ENCODE measurements at places on chromosomes 2 and 18. TPM values are rescaled to one million over a fixed set of nuclear protein-coding genes. Genes with fewer than 3 reads are reported as not detected.

DNA sequence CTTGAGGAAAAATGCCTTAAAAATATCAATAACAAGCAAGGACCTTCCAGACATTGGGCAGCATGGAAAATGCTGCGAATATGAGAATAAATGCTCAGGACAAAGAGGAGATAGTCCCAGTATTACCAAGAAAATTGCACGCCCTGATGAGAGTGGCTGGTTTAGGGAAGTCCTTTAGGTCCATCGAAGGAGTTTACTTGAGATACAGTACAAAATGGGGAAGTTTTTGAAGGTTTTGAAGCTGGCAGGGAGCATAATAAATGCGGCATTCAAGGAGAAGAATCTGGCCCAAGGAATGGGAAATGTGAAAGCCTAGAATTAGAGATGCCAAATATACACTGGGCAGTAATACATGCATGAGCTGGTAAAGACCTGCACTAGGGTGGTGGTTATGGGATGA, 90.2 kb upstream of the SPATS2L start:
- DNase-seq, result no peak

DNA sequence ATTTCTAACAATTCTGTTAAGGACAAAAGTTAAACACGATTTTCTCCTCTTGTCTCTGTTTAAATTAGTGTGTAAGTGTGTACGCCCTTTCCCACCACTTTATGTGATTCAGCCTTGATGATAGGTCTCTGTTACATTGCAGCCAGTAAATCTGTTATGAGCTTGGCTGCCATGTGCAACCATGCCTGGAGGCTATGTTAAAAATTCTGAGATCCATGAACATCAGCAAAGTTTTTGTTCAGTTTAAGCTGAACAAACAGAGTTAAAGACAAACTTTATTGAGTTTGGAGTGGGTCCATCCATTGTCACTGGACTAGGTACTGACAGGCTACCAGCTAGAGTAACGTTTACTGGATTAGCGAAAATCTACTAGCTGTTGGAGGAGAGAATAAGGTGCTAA, 110.4 kb downstream of the NCKAP5 start:
- peak; percentile 17 for DNase-seq

- no peak for DNase-seq
Measured at GRCh38 chr2:169221745-169222369, 140.5 kb downstream of the LRP2 start.

DNA sequence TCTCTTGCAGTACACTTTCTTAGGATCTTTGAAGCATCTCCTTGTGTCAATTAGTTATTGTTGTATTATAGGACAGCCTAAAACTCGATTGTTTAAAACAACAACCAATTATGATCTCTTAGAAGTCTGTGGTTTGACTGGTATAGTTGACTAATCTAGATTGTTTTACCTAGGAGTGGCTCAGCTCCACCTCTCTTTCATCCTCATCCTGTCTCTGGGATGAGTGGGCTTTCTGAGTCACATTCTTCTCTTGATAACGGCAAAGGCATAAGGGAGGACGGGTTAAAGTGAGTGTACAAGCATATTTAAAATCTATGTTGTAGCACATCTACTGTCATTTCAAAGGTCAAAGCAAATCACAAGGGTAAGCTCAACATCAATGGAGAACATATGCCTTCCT, 102.3 kb upstream of the GULP1 start:
- DNase-seq, result no peak

DNA sequence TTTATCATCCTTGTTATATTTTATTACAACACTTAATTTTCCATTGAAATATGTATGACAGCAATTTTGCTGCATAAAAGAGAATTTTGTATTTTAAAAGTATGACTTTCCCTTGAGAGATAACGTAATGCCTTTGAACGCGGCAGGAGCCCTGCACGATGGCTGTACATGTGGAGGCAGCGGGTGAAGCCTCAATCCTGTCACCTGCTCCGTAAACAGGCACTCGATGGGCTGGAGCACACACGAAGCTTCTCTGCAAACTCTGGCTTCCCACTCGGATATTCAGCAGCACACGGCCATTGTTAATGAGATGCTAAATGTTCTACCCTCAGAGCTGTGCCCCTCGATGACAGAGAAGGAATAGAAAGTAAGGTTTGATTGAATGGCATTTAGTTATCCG, 184.4 kb downstream of the RTP5 start:
- DNase-seq, result no peak

- DNase-seq, result peak; percentile 36
Measured at GRCh38 chr2:163649080-163649479, 86.7 kb downstream of the FIGN start.

DNA sequence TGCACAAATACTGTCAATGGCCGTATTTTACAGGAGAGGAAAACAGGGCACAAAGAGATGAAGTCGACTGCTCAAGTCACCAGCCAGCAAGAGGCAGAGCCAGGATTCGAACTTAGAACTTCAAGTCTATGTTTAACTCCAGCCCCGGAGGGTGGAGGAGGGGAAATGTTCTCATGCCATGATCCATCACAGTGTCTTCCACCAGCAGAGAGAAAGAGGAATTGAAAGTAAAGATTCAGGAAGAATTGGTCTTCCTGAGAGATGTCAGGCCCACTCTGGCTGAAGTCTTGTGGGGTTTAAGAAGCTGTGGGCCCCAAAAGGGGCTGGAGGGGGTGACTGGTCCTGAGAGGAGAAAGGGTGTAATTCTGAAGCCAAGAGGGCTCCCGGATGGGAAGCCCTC, 260.0 kb downstream of the TNS1 start:
- DNase-seq, result no peak

- no peak for DNase-seq
Measured at GRCh38 chr18:79520478-79521390, 125.0 kb downstream of the NFATC1 start.

DNA sequence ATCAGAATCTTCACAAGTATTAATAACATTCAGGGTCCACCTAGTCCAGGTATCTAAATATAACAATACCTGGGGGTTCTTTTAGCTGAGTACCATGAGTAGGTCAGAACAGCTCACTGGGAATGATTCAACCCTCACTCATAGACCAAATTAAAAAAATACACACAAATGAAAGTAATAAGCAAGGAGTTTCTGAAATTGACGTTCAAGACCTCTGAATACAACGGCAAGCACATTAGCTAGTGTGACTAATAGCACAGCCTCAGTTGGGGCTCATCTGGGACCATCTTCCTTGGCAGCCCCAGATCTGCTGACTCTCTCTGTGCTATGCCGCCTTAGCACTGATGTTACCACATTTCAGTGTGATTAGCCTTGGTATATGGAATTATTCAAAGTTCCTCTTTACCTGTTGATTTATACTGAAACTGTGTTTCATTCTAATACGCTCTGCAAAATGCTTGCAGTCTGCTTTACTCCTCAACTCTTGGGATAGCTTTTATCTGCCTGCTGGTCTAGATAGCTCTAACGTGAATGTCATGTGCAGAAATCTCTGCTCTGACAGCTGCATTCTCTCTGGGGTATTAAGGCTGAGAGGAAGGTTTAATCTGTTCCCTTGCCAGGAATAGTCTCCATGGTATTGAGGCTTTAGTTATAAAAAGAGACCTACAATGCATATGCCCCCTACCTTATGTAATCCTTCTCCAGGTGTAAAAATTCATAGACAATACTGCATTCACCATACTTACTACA, 153.3 kb downstream of the METTL4 start:
- peak; percentile 52 for DNase-seq

- no peak for DNase-seq
Measured at GRCh38 chr2:54949431-54949830, 100.8 kb downstream of the RTN4 start.

GRCh38 chr18:76958692-76959341, 136.5 kb downstream of the ZNF236 start:
- DNase-seq, result no peak

- DNase-seq, result no peak
Measured at GRCh38 chr2:204344119-204344518, 201.2 kb upstream of the PARD3B start.

- peak; percentile 25 for DNase-seq
Measured at GRCh38 chr2:218400930-218401881, 1.5 kb downstream of the CTDSP1 start.

- no peak for DNase-seq
Measured at GRCh38 chr2:23711979-23712755, 214.8 kb downstream of the ATAD2B start.

DNA sequence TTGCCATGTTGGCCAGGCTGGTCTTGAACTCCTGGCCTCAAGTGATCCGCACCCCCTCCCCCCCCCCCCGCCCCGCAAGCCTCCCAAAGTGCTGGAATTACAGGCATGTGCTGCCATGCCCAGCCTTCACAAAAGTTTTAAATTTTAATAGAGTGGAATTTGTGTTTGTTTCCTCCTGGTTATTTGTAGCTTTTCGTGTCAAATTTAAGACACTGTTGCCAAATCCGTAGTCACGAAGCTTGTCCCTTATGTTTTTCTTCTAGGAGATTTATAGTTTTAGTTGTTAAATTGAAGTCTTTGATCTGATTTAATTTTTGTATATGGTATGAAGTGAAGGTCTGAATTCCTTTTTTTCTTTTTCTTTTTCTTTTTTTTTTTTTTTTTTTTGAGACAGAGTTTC, 14.7 kb downstream of the ZNF236 start:
- DNase-seq, result no peak

GRCh38 chr18:23384778-23385736, 68.0 kb upstream of the RIOK3 start:
- no peak for DNase-seq

DNA sequence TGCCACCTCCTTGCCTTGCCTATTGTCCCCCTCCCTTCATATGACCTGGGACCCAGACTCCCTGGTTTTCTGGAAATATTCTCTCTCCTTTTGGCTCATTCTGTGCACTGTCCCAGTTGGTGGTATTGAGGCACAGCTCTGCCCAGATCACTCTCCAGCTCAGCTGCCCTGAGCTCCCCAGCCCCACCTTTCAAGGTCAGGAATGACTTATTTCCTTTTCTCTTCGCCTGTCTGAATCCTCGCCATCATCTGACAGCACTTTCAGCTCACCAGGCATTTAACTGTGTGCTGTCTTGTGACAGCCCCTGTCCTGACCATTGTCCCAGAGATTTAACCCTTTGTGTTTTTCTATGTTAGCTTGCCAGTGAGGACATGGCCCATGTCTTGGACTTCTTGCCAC, 133.0 kb downstream of the MSH2 start:
- no peak for DNase-seq

- DNase-seq, result no peak
Measured at GRCh38 chr2:209817844-209818271, 46.2 kb downstream of the UNC80 start.

DNA sequence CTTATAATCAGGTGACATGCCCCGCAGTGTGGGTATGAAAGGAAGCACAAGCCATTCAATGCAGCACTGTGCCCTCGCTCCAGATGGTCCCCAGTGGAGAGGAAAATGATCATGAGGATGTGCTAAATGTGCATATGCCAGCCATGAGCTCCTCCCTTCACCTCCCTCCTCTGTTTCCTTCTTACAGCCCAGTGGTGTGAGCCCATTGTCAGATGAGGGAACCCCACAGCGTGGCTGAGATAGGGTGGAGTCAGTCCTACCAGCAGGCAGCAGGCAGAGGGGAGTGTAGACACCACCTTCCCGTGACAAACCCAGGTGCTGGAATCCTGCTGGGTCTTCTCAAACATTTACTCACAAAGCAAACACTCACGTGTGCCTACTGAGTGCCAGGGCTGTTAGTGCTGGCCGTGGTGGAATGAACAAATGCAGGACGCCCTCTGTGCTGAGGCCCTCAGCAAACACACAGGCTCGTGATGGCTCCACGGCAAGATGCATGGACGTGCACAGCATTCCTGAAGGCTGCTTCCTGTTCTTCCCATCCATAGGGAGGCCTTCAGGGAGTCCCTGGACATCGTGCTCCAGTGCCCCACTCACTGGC, 181.7 kb upstream of the TPO start:
- DNase-seq, result no peak

- peak; percentile 83 for DNase-seq
Measured at GRCh38 chr2:10265329-10266132, 37.2 kb upstream of the HPCAL1 start.

DNA sequence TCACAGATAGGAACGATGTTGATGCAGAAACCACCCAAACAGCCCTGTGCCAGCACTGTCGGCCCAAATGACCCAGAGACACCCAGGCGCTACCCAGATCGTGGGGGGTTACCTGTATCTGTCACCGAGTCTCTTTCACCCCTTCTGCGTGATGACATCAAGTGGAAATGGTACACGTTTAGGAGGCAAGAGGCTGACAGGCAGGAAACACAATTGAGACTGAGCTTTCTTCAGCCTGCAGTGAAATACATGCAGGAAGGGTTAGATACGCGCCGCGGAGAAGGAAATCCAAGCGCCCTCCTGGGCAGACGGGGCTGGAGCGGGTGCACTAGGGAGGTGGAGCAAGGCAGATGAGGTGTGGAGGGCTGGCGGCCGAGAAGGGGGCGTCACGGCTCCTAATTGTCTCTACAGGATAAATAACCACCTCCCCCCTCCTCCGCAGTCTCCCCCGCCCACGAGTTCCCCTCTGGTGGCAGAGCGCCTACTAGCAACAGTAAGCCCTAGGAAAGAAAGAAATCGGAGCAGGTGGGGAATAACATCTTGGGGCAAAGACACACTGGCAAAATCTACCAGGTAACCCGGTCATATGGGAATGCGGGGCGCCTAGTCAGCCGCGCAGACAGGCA, at the start of gene RNF152:
Gene RNF152, minus strand, starts transcription at position 325 of the 626 bp plus-strand sequence. CDS start 76,544 bp downstream, outside the sequence.
- peak; percentile 7 for DNase-seq

GRCh38 chr18:26454192-26454591, 94.2 kb downstream of the KCTD1 start:
- DNase-seq, result no peak

DNA sequence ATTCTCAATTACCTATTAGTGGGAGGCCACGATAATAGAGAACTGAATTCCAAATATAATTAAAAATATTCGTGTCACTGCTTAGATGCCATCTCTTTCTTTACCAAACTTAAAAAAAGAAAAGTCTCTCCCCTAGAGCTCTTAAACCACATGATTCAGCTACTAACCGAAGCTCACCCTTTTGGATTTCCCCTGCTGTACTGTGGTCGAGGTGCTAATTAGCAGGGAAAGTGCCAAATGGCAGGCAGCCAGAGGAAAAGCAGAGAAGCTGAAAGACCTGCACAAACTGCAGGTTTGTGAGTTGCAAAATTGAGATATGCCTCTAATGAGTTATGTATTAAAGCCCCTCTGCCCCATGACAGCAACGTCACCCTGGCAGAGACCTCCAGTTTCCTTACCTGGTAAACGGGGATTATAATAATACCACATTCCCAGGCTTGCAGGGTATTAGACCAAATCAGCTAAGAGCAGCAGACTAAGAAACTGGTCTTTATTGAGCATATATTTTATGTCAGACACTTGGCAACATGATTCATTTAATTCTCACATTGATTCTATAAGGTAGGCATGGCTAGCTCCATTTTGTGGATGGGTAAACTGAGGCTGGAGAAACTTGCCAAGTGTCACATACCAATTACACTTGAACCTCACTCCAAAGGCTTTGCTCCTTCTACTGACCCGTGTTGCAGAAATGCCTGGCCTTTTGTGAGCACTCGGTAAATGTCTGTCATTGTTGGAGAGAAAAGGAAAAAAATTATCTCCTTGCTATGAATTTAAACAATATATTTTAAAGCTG, 259.7 kb downstream of the LPIN1 start:
- DNase-seq, result peak; percentile 80

Gene CCDC150
- 13.6 TPM for total RNA-seq

Gene CFC1
- not detected for total RNA-seq

Gene RGPD3
- total RNA-seq, result 0.20 TPM

Gene MAP2
- 4.9 TPM for total RNA-seq

Gene MALL
- 3.8 TPM for total RNA-seq

Gene ONECUT2
- total RNA-seq, result 0.12 TPM

Gene UPP2
- not detected for total RNA-seq

Gene INO80D
- 5.3 TPM for total RNA-seq

Gene ITGB6
- total RNA-seq, result 0.10 TPM

Gene FEV
- not detected for total RNA-seq

Gene KCNIP3
- total RNA-seq, result 4.1 TPM

Gene ZNF892
- 2.2 TPM for total RNA-seq

Gene DNAH7
- 1.3 TPM for total RNA-seq

Measured in RPMI7951 (cell line).